ENCODE measurements at places on chromosomes 4 and X.
A peak's percentile ranks its signal among the peaks of the same experiment; 100 is the strongest.

- DNase-seq = no peak
Measured at GRCh38 chr4:164949448-164950143, 27.9 kb downstream of the TRIM61 start.

DNA sequence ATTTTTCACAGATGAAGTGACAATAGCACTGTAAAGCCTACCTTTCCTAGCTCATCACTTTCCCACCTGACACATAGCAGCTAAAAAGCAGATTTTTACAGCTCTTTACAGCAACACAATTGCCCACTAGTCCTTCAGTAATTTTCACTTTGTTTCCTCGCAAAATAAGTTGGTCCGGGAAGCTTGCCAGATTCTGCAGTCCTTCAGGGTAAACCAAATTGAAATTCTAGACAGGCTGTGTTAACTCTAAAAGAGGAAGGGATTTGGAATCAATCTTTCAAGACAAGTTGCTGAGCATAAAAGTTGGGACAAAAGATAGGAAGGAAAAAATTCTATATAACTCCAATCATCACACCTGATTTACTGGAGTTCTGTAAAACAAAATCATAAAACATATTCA, 8.7 kb downstream of the C1QTNF7 start:
- no peak for DNase-seq

DNA sequence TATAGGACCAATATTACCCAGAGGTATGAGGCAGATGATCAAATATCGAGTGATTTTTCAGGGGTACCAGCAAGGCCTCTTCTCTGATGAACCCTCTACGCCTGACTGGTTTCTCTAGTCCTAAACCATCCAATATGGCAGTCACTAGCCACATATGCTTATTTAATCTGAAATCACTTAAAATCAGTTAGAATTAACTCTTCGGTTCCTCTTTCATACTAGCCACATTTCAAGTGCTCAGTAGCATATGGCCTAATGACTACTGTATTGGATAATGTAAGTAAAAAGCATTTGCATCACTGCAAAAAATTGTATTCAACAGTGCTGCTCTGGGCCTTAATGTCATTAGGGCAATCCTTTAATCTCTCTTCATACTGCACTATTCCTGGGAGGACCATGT, 4.4 kb upstream of the APBB2 start:
- DNase-seq = no peak

- no peak for DNase-seq
Measured at GRCh38 chr4:86759298-86759697, 89.9 kb downstream of the SLC10A6 start.

DNA sequence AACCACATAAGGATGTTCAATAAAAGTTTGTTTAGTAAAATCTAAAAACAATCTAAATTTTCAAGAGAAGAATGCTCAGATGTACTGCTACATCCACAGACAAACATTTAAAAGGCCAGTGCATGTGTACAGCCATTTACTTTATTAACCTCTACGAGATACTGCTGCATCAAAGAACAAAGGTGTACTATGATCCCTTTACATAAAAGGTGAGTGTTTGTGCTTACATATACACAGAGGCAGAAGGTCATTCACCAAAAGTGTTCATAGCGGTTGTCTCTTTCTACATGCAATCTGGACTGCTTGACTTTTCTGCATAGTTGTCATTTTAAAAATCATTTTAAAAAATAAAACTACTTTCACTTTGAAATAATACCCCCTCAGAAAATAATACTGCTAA, 81.7 kb downstream of the AFAP1 start:
- DNase-seq = no peak

- DNase-seq = no peak
Measured at GRCh38 chr4:22745234-22745633, 52.5 kb downstream of the GBA3 start.

GRCh38 chr4:81498046-81498445, 26.3 kb upstream of the RASGEF1B start:
- no peak for DNase-seq

GRCh38 chr4:5238173-5238572, 186.9 kb downstream of the STK32B start:
- DNase-seq = no peak

- DNase-seq = no peak
Measured at GRCh38 chrX:129769467-129770154, 10.1 kb upstream of the SASH3 start.

DNA sequence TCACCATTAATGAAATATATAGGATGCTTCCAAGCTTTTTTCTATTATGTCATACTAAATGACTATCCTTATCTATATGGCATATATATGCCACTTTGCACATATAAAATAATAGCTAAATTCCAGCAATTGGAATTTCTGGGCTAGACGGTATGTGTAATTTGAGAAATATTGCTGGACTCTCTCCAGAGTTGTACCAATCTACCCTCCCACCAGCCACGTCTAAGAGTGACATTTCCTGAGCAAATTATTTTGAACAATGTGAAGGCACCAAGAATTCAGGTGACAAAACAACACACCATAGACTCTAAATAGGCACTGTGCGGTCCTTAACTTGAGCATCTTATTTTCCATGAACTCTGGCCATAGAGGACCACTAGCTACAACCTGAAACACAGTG, 62.3 kb downstream of the RFC1 start:
- no peak for DNase-seq

- no peak for DNase-seq
Measured at GRCh38 chrX:114959729-114960128, 57.7 kb downstream of the IL13RA2 start.

- DNase-seq = peak; percentile 33
Measured at GRCh38 chrX:25083661-25084060, 67.9 kb upstream of the ARX start.

GRCh38 chrX:103446665-103447302, 70.4 kb downstream of the BEX3 start:
- DNase-seq = peak; percentile 55

GRCh38 chr4:3466691-3467600, 3.8 kb downstream of the DOK7 start:
- DNase-seq = no peak

DNA sequence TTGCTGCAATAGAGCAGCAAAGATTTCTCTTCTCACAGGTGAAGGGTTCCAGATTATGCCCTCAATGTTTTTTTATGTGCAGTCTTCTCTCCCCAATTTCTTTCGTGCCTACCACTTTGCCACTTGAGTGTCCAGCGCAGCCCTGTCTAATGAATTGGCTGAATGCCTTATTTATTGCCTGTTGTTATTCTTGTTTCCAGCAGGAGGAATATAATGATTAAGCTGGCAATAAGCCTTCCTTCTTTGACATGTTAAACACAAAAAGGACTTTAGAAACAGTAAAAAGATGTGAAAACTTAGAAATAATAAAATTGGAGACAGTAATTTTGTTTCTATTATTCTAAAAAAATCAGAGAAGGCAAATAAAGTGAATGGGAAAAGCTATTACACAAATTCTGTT, 34.6 kb upstream of the FRAS1 start:
- no peak for DNase-seq

All from RWPE2 (cell line).